Body of pancreas (tissue), 4 donors: ENCODE measurements at places on chromosomes 2 and 18.

- DNase-seq = no peak
These were observed 67.9 kb upstream of the RAPGEF4 start for GRCh38 chr2:172667581-172668325.

GRCh38 chr2:48320742-48321141 is 209.2 kb upstream of the STON1 start:
- no peak for DNase-seq

DNA sequence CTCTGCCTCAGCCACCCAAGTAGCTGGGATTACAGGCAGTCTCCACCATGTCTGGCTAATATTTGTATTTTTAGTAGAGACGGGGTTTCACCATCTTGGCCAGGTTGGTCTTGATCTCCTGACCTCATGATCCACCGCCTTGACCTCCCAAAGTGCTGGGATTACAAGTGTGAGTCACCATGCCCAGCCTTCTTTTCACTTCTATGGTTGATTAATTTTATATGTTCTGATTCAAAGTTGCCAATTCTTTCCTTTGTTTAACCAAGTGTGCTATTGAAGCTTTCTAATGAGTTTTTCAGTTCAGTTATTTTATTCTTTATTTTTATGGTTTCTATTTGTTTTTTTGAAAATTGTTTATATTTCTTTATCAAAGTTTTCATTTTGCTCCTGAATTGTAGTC is 133.1 kb upstream of the KCNJ3 start:
- no peak for DNase-seq

GRCh38 chr2:179521944-179522343 is 257.3 kb upstream of the SESTD1 start:
- DNase-seq = no peak

DNA sequence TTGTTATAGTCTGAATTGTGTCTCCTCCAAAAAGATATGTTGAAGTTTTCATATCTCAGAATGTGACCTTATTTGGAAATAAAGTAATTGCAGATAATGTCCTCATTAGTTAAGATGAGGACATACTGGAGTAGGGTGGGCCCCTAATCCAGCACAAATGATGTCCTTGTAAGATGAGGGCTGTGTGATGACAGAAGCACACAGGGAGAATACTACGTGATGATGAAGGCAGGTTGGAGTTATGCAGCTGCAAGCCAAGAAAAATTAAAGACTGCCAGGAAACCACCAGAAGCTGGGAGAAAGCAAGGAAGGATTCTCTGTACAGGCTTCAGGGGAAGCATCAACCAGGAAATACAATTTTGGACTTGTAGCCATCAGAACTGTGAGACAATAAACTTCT is 58.3 kb upstream of the PNPT1 start:
- DNase-seq = no peak
